ENCODE measurements at places on chromosomes 11 and 22. TPM values are rescaled to one million over a fixed set of nuclear protein-coding genes. Genes with fewer than 3 reads are reported as not detected.

- DNase-seq: peak; percentile 5
Measured at GRCh38 chr11:130871616-130872015, 44.7 kb downstream of the SNX19 start.

GRCh38 chr11:48879256-48879655, 104.4 kb downstream of the TRIM51G start:
- DNase-seq: no peak

- DNase-seq: no peak
Measured at GRCh38 chr11:119847853-119848252, 118.9 kb upstream of the NECTIN1 start.

GRCh38 chr11:106723071-106723470, 295.2 kb downstream of the GUCY1A2 start:
- DNase-seq: no peak

DNA sequence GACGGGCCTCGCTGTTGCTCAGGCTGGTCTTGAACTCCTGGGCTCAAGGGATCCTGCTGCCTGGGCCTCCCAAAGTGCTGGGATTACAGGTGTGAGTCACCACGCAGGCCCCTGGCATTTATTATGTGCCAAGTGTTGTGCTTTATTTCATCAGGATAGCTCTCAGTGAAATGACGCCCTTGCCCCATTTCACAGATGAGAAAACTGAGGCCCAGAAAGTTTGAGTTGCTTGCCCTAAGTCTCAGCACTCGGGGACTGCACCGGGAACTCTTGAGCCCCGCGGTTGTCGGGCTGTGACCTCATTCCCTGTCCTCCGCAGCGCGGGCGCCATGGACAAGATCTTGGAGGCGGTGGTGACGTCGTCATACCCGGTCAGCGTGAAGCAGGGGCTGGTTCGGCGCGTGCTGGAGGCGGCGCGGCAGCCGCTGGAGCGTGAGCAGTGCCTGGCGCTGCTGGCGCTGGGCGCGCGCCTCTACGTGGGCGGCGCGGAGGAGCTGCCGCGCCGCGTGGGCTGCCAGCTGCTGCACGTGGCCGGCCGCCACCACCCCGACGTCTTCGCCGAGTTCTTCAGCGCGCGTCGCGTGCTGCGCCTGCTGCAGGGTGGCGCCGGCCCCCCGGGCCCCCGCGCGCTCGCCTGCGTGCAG, 7.3 kb downstream of the USP35 start:
- DNase-seq: no peak

- no peak for DNase-seq
Measured at GRCh38 chr11:23554002-23554401, 693.7 kb upstream of the CCDC179 start.

DNA sequence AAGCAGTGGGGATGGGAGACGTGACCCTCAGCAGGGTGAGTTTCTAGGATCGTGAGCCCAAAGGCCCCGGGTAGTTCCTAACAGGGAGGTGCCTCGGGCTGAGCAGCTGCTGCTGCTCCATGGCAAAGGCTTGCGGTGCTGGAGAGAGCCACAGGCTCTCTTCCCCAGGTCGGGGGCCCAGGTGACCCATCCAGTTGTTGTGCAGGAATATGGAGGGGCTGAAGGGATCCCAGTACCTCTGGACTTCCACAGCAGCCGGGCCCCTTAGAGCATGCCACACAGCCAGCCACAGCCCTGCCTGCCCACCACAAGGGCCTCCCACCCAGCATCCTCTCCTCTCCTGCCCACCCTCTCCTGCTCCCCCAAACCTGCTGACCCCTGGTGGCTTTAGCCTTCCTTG, 49.3 kb downstream of the BUD13 start:
- no peak for DNase-seq

DNA sequence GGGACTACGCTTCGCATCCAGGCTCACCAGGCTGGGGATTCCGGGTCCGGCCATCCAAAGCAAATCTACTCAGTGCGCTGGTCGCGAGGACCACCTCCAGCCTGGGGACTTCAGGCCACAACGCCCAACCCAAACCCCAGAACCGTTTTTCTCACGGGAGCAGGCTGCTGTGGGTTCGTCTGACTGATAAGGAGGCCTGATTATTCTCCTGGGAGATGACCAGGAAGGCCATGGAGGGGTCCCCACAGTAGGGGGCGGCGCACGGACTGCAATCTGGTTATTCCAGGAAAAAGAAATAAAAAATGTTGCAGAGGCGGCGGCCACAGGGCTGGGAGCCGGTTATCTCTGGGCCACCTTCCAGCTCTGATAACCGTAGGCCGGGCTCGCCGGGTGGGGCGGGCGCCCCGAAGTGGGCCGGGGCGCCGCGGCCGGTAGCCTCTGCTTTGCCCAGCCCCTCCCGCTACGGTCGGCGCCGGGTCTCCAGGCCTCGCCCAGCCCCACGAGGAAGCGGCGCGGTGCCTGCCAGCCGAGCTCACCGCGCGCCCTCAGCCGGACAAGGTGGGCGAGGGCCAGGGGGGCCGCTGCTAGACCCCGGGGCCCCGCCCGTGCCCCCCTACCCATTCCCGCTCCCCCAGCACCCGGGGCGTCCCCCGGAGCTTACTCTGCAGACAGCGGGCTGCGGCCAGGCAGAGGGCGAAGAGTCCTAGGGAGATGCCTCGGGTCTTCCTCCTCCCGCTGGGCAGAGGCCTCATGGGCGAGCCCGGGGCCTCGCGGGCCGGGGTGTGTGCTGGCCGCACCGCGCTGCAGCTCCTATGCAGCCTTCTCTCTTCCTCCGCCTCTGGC, 446 bp downstream of the VSTM5 start:
- DNase-seq: no peak

DNA sequence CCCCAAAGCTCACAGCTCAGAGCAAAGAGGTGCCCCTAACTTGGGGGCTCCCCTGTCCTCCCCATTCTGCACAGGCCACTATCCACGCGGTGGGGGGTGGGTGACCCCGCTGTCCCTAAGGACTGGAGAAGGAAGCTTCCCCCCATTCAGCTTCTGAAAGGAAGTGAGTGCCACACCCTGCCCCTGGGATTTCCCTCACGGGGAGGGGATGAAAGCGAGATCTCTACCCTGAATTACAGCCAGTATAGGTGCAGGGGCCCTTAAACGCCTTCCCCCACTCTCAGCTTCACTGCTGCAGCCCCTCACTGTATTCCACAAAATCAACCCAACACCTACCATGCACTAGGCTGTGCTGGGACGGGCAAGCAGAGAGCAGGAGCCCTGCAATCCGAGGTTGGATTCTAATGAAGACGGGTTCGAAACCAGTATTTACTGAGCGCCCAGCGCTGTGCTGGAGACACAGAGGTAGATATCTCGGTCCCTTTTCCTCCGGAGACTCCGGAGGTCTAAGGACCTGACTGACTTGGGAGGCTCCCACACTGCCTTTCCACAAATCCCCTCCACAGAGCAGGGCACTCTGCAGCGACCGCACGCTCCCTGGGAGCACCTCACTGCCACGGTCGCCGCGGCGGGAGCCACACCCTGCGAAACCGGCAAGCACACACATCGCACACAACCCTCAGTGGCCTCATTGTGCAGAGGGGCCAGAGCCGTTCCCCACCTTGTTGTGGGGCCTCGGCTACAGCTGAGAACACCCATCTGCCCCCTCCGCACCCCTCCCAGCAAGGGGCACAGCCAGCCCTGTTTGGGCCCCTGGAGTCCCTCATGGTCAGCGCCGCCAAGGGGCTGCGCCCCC, 1.8 kb downstream of the AHNAK start:
- DNase-seq: peak; percentile 25

DNA sequence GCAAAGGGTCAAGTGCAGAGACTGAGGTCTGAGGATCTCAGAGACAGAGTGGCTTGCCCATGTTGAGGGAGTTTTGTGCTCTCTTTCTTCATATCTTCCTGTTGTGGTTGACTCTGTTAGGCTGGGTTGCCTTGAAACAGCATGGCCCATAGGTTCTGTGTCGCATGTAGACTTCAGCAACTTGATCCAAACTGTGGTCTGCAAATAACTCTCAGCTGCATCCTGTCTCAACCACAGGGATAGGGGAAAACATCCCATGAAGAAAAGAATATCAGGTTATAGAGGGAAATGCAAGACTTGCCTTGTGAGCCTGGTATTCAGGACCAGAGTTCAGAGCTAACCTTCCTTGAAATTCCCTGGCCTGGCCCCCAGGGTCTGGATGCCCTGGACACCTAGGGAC, 69.4 kb downstream of the FLI1 start:
- no peak for DNase-seq

- DNase-seq: no peak
Measured at GRCh38 chr11:118339281-118339961, 3.1 kb downstream of the CD3D start.

DNA sequence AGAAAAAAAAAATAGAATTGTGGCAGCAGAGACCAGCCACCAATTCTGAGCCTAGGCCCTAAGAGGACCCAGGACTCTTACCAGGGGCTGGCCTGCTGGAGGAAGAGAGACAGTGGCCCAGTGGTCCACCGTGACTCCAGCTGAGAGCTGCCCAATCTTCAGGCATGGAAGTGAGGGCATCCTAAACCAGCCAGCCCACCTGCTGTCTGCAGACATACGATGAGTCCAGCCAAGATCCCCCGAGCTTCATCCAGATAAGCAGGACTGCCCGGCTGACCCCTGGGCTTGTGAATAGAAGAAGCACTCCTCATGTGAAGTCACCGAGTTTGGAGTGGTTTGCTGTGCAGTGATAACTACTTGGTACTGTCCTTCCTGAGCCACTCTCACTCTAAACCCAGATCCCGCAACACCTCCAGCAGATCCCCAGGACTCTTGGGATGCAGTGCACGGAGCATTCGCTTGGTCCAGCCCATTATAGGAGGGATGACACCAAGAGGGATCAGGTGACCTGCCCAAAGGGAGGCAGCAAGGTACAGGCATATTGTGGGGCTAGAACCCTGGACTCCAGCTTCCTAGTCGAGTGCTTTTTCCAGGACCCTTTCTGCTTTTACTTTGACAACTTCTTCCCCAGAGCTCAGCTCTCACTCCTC, 41.7 kb upstream of the FGF3 start:
- no peak for DNase-seq

DNA sequence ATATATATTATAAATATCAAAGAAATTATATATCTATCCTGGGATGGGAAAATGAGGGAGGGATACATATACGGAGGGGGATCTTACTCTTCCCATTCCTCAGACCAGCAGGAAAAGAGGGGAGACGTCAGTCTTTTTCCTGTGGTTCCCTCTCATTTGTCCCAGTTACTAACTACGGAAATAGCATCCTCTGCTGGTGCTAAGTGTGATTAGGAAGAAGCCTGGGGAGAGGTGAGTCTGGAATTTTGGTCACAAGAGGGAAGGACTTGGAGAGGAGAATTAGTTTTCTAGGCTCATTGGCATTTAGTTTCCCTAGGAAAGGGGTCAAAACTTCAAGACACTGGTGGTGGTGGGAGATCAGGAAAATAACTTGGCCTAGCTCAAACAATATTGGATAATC, 11.6 kb downstream of the MED19 start:
- no peak for DNase-seq

DNA sequence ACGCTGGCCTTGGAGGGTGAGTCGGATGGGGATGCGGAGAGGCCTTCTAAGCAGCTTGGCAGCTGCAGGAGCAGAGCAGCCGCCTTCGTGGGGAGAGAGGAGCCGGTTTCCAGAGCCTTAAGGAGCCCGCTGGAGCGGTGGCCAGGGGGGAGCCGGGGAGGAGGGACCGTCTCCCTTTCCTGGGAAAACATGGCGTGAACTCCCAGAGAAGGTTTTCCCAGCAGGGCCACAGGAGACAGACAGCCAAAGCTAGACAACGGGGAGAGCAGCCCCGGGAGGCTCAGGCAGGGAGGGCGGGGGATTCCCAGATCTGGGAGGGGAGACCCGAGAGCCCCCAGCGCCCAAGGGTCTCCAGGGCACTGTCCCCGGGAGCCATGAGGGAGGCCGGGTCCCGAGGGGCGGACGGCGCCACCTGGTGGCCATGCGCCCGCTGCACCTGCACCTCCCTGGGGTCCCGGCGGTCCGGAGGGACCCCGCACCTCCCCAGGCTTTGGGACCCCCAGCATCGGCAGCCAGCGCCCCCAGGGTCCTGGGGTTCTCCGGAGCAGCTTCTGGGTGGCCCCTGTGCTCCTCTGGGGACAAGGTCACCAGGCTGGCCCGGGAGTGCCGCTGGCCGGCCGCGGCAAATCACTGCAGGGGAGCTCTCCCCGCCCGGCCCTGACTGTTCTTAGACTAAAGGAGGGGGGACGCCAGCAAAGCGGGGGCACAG, 2.4 kb upstream of the SYT8 start:
- no peak for DNase-seq

DNA sequence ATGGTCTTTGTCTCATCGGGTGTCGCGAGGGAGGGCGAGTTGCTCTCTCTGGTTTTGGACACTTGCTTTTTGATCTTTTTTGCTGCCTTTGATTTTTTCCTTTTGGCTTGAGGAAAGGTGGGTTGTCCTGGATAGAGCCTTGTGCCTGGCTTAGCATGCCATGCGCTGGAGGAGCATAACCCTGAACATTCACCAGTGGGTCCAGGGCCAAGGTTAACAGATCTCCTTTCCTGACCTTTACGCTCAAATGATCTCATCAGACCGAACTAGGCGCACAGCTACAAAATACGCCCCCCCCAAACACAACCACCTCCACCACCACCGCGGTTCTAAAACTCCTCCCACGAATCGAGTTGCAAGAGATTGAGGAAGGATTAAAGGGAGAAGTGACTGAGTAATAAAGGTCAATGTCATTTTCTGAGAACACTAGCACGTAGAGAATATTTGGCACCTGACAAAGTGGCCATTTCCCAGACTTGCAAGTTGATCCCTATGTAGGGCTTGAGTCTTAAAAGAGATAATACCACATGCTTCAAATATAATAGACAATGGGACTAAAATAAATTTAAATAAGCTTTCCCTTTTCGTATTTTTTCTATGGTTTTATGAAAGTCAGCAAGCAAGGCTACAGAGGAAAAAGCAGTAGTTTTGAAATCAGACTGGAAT, 48.7 kb upstream of the CADM1 start:
- DNase-seq: no peak

DNA sequence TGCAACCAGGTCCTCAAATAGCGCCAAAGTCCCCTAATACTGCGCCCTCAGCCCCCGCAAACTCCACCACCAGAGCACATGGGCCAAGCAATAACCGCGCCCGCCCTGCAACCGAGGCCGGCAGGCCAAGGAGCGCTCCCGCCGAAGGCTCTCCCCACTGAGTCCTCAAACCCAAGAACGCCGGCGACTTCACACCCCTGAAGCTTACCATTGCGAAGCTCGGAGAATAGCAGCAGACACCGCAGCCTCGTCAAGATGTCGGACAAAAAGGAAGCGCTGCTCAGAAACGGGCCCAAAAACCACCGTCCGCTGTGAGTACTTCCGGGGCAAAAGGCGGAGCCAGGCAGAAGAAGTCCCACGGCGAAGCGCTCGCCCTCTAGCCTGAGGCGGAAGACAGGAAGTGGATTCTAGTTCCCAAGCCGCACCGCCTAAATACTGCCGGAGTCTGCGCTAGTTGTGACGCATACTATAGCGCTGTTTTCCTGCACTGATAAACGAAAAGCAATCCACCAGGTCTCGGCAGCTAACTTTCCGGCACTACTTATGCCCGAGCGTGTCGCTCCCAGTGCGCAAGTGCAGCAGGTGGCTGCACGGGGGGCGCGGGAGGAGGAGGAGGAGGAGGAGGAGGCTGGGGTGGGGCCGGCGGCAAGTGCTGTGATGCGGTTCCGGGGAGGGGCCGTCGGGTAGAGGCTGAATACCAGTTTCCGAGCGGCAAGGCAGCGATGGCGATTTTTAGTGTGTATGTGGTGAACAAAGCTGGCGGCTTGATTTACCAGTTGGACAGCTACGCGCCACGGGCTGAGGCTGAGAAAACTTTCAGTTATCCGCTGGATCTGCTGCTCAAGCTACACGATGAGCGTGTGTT, at the start of the genes RPS25 and TRAPPC4:
Gene RPS25 (minus strand): TSS at position 270 of the 865 bp plus-strand sequence. CDS start 59 bp downstream, at position 211.
Gene TRAPPC4 (plus strand): TSS at position 693 of the 865 bp plus-strand sequence. CDS start 30 bp downstream, at position 723.
- peak; percentile 94 for DNase-seq

- DNase-seq: no peak
Measured at GRCh38 chr11:86136538-86136937, 67.7 kb upstream of the PICALM start.

Gene C22orf31
- total RNA-seq: not detected

Gene ABTB2
- 1.5 TPM for total RNA-seq

Gene FOLH1
- not detected for total RNA-seq

Gene ST14
- 0.06 TPM for total RNA-seq

Gene MUC15
- not detected for total RNA-seq

Gene ZP1
- total RNA-seq: 0.57 TPM
